ENCODE measurements at places on chromosomes 13 and 19.

- DNase-seq = no peak
Measured at GRCh38 chr13:101681834-101682233, 229.4 kb downstream of the ITGBL1 start.

- DNase-seq = peak; percentile 60
Measured at GRCh38 chr19:58181902-58182576, 822 bp upstream of the ZNF274 start.

DNA sequence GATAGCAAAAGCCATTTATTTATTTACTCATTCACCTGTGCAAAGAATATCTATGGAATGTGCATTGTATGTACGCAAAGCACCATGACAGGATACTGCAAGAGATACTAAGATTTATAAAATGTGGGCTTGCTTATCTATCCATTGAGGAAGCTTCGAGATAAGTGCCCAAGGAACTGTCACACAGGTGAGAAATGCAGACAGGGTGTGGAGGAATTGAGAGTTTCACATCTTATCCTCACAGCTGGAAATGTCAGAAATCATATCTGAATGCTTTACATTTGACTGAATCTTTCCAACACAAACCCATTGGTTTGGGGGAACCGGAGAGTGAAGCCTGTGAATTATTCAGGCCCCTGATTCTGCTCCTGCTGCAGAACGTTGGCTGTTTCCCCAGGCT, 113.0 kb downstream of the SLC7A1 start:
- no peak for DNase-seq

GRCh38 chr13:72141855-72142519, 275.0 kb upstream of the DACH1 start:
- no peak for DNase-seq

DNA sequence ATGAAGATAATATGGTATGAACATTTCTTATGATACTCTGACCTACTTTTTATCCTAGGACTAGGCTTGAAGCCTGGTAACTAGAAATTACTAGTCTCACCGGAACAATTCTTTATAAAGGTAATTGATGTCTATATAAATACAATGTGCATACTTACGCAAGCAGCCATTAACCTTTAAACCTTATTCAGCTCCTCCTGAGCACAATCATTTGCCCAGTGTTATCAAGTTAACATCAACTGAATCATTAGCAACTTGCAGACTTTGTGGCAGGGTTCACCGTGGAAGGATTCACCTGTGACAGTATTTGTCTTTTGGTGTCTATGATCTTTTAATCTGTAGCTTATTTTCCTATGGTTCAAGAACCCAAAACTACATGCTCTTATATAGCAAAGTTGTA, 508.6 kb upstream of the KLHL1 start:
- DNase-seq = no peak

GRCh38 chr19:33394723-33395560, 21.4 kb downstream of the CEBPG start:
- no peak for DNase-seq

GRCh38 chr13:98944336-98944735, 33.5 kb downstream of the DOCK9 start:
- DNase-seq = no peak
